Stimulated activated CD4-positive, alpha-beta T cell treated with anti-CD3 and anti-CD28 coated beads, Interleukin-1b, Interleukin-23, amount 100 ng/mL, for 4 hours (primary cell): ENCODE measurements at places on chromosomes 16 and 17.

DNA sequence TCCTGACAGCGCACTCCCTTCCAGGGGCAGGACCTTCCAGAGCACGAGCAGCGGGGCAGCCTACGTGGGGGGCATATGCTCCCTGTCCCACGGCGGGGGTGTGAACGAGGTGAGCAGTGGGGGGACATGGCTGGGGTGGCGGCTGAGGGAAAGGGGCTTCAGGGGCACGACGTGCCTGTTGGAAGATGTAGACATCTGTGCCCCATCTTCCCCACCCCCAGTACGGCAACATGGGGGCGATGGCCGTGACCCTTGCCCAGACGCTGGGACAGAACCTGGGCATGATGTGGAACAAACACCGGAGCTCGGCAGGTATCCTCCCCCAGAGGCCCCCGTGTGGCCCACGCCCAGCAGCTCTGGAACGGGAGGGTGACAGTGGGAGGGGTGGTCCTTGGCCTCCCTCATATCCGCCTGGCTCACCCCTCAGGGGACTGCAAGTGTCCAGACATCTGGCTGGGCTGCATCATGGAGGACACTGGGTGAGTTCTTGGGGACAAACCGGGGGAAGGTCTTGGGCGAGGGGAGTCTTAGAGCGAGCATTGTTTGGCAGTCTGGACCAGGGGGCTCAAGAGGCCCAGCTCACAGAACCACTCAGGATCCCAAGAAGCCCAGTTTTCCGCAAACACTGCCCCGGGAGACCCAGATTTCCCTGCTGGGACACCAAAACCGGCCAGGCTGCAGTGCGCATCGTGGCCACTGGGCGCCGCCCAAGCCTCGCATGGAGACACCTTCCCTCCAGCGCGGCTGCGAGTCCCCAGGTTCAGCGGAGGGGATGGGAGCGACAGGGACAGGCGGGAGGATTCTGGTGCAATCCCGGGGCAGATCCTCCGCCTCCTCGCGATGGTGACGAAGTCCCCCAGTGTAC is 15.7 kb downstream of the ADAM11 start:
- DNase-seq = peak; percentile 91

DNA sequence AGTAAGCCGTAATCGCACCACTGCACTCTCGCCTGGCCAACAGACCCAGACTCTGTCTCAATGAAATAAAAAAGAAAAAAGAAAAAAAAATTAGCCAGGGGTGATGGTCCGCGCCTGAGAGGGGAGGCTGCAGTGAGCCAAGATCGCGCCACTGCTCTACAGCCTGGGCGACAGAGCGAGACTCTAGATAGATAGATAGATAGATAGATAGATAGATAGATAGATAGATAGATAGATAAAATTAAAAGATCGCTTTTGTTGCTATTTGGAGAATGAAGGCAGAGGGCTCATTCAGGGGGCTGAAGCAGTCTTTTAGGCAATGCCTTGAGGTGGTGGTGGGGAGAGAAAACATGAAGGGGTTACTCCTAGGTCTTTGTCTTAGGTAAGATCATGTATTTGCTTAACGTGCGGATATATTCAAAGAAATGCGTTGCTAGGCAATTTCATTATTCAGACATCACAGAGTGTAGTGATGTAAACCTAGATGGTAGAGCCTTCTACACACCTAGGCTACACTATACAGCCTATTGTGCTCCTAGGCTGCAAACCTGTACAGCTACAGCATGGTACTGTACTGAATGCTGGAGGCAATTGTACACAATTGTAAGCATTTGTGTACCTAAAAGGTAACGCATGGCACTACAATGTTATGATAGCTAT is 4.3 kb upstream of the HES7 start:
- no peak for DNase-seq

GRCh38 chr17:77285594-77286390 is 145.0 kb downstream of the SEC14L1 start:
- DNase-seq = no peak

DNA sequence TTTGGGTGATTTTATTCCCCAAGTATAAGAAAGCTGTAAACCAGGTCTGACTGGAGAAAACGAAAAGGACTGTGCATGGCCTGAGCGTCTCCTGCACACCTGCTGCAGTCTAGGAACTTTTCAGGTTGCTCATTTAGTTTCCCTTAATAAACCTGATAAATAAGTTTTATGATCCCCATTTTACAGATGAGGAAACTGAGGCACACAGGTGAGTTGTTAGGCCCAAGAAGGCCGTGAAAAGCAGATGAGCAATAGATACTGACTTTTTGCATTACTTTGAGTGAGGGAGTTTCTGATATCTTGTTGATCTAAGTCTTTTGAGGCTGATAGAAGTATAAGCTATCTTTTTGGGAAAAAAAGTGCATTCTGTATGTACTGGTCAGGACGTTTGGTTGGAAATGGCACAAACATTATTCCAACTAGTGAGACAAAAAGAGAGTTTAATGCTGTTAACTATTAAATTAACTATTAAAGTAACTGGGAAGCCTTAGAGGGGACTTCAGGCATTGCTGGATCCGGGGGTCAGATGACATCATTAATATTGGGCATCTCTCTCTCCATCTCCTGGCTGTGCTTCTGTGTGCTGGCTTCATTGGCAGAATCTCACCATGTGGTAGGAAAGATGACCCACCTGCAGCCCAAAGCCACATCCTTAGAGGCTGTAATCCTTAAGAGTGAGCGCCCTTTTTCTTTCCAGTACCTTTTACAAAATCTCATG is 163.4 kb downstream of the CMIP start:
- DNase-seq = no peak
